CD4-positive, alpha-beta T cell treated with Interleukin-4 for 4 hours (primary cell): ENCODE measurements at places on chromosomes 16 and 17.

DNA sequence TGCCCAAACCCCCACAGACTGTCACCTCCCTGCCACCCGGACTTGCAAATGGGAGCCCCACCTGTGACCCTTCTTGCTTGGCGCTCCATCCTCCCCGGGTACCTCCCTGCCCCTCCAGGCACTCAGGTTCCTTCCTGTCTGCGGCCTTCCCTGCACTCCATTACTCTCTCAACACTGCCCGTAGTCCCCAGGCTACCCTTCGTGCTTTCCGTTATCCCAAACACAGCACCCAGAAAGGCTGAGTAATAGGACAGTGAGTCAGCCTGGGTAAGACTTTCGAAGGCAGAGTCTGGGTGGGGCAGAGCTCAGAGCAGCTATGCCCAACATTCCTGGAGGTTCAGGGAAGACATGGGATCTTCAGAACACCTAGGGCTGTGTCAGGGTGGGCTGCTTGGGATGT is 16.6 kb upstream of the C16orf74 start:
- no peak for DNase-seq

DNA sequence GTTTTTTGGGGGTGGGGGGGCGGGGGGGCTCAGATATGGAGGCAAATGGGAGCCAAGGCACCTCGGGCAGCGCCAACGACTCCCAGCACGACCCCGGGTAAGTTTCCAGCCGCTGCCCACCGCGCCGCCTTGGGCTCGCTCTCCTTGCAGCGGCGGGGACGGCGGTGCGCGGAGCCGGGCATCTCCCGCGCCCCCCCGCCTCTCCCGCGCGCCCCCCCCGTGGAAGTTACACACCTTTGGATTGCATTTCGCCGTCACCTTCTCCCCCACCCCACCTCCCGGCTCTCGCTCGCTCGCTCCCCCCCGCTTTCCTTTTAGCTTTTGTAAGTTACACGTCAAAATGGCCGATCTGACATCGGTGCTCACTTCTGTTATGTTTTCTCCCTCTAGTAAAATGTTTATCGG is 387 bp downstream of the MSI2 start:
- DNase-seq, result peak; percentile 26

DNA sequence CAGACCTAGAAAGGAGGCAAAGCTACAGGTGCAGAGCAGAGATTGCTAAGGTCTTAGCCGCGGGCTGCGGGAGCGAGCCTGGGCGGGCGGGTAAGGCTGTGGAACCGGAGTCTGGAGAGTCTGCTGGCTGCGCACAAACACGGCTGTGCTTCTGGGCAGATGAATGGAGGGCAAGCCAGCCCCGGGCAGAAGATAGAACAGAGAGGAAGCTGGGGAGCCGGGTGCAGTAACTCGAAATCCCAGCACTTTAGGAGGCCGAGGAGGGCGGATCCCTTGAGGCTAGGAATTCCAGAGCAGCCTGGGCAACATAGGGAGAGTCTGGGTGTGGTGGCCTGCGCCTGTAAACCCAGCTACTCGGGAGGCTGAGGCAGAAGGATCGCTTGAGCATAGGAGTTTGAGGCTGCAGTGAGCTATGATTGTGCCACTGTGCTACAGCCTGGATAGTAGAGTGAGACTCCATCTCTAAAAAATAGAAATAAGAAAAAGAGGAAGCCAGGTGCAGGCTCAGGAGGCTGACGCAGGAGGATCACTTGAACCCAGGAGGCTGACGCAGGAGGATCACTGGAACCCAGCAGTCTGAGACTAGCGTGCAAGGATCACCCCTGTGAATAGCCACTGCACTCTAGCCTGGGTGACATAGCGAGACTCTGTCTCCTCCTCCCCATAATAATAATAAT is 56.3 kb downstream of the PITPNC1 start:
- no peak for DNase-seq

DNA sequence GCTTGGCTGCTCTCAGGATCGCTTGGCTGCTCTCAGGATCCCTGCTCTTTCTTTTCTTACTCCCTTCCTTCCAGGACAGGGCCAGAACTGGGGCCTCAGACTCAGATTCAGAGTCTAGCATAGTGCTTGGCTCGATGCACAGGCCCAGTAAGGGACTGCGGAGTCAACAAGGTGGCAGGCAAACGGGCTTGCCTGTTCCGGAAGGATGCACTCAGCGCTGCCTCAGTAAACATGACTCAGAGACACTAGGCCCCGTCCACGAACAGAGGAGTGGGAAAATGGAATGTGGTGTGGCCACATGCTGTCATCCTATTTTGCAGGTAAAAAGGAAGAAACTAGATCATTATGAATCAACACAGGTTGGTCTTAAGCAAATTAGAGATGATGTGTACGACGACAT is 9.8 kb downstream of the SPHK1 start:
- DNase-seq, result no peak

DNA sequence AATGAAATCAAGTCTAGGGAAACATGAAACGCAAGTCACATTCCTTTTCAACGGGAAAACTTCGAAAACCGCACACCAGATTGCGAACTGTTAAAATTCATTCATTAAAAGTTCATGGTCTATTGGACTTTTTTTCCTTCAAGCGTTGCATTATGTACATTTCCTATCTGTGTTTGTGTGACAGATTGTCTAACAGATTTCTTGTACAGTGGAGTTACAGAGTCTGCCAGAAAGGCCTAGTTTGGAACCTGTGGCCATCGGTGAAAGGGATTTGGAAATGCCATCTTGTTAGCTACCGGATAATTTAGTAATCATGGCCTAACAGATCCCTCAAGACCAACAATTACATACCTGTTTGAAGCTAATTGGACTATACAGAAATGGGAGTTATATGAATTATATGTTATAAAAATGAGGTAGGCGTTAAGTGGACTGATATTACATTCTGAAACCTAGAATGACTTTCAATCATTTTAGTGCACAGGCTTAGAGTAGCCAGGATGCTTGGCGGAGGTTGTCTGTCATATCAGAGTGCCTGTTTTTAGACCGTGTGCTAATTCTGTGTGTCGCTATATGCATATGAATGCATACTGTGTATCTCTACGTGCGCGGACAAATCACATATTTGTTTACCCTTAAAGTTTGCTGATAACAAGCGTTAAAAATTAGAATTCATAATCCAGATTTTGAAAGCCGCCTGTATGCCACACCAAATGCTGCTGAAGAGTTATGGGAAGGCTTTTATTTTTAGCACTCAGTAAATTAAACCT is 885.4 kb upstream of the RBFOX1 start:
- no peak for DNase-seq

- DNase-seq, result no peak
Observed at GRCh38 chr17:68343976-68344375, 52.7 kb downstream of the ARSG start.

DNA sequence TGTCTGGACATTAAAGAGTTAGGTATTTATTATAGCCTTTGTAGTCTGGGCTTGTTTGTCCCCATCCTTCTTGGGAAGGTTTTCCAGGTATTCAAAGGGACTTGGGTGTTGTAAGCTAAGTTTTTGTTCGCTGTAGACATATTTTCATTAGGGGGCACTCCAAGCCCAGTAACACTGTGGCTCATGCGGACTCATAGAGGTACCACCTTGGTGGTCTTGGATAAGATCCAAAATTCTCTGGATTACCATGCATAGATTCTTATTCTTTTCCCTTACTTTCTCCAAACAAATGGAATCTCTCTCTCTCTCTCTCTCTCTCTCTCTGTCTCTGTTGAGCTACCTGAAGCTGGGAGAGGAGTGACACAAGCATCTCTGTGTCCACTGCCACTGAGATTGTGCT is 48.9 kb downstream of the ERCC4 start:
- DNase-seq, result no peak

- DNase-seq, result no peak
Observed at GRCh38 chr17:49241692-49242397, 11.3 kb upstream of the PHOSPHO1 start.

- no peak for DNase-seq
Observed at GRCh38 chr16:48580925-48581500, 29.0 kb downstream of the N4BP1 start.

DNA sequence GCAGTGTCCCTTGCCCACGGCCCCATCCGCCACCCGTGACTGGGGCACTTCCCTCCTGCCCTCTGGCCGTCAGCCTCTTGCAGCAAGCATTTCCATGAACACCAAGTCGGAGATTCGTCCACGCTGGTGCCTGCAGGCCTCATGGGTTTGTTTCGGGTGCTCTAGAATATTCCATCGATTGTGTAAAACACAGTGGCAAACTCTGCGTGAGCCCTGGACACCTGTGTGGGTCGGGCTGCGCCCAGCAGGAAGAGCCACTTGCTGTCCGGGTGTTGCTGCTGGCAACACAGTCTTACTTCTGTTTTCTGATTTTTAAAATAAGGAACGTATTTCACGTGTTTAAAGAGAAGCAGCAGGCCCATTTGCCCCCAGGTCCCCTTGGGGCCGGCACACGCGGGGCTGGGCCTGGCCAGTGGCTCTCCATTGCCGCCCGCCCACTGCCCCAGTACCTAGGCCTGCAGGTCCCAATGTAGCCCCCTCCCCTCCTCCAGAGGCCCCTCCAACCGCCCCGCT is 10.0 kb downstream of the CYBC1 start:
- no peak for DNase-seq

GRCh38 chr17:55086635-55087058 is 118.1 kb downstream of the STXBP4 start:
- no peak for DNase-seq

DNA sequence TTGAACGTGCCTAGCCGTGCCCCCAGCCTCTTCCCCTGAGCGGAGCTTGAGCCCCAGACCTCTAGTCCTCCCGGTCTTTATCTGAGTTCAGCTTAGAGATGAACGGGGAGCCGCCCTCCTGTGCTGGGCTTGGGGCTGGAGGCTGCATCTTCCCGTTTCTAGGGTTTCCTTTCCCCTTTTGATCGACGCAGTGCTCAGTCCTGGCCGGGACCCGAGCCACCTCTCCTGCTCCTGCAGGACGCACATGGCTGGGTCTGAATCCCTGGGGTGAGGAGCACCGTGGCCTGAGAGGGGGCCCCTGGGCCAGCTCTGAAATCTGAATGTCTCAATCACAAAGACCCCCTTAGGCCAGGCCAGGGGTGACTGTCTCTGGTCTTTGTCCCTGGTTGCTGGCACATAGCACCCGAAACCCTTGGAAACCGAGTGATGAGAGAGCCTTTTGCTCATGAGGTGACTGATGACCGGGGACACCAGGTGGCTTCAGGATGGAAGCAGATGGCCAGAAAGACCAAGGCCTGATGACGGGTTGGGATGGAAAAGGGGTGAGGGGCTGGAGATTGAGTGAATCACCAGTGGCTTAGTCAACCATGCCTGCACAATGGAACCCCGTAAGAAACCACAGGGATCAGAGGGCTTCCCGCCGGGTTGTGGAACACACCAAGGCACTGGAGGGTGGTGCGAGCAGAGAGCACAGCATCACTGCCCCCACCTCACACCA is 724 bp downstream of the GAA start:
- no peak for DNase-seq

DNA sequence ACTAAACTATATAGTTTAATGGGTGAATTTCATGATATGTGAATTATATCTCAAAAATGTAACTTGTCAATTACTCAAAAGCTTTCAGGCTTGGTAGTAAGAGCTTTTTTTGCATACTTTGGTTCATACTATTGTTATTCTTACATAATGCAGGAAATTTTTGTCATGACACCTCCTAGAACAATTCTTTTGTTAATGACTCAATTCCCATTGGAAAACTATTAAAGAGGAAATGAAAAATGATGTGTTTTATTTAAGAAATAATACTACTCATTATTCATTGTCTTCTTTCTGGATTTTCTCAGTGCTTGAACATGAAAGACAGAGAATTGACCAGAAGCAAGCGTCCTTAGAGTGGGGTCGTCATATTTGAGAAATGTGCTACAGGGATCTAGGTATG is 196.4 kb upstream of the KCNJ16 start:
- DNase-seq, result no peak

DNA sequence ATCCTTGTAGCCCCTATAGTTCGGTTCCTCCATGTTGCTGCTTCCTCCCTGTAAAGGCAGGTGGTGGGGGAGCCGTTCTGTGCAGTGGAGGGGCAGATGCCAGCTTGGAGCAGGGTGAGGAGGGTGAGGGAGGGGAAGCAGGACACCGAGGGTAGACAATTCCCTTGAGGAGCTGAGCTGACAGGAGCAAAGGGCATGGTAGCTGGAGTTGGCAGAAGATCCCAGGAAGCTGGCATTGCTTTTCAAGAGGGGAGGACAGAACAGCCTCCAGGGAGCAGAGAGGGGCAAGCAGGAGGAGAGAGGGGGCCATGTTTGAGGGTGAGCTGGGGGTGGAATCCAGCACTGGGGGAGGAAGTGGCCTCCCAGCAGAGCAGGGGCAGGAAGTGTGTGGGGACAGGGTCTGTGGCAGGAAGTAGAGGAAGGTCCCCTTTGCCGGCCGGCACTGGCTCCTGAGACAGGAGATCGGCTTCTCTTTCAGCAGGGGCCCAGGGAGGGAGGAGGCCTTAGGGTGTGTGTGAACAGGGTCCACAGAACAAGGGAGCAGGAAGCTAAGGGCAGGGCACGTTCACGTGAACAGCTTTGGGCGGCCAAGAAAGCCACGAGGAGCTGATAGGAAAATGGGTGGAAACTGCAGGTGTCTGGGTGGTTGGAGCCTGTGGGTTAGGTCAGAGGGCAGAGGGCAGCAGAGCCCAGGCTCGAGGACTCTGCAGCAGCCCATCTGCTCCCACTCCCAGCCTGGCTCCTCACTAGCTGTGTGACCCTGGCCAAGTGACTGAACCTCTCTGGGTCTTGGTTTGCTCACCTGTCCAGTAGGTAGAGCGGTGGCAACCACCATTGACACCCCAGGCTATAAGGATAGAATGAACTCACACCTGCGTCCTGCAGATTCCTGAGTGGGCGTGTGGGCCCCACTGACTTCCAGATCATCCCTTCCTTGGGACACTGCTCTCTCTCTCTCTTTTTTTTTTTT is 17.5 kb upstream of the SPNS2 start:
- peak; percentile 30 for DNase-seq

- no peak for DNase-seq
Observed at GRCh38 chr17:78675836-78676235, 98.6 kb upstream of the DNAH17 start.

DNA sequence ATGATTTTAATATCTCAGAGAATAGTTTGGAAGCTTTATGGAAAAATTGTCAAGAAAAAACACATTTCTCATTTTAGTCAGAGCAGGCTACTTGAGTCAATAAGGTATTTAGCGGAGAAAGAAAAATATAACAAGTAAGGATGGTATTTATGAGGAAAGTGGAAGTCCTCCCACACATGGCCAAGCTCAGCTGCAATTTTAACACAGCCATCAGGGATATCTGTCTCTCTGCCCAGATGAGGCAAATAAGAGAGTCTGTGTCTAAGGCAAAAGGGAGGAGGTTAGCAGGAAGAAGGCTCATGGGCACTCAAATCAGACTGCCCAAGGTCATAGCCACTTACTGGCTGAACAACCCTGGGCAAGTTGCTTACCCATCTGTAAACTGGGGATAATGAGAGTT is 5.2 kb upstream of the CMTM2 start:
- DNase-seq, result no peak

- no peak for DNase-seq
Observed at GRCh38 chr16:61791464-61791863, 244.8 kb downstream of the CDH8 start.

GRCh38 chr17:55238931-55239297 is 25.8 kb upstream of the HLF start:
- peak; percentile 5 for DNase-seq

GRCh38 chr17:8953156-8953885 is 12.2 kb downstream of the PIK3R5 start:
- DNase-seq, result peak; percentile 86
